Astrocyte (in vitro differentiated cells and primary cell): ENCODE measurements at places on chromosomes 16 and 17. TPM values are rescaled to one million over a fixed set of nuclear protein-coding genes. Genes with fewer than 3 reads are reported as not detected.

CES3 gene
- 0.77 and 1.5 TPM in 2 replicates for total RNA-seq

NPIPB4 gene
- 98.2 and 118 TPM in 2 replicates for total RNA-seq

UMOD gene
- total RNA-seq = not detected in 2 replicates

LRRC75A gene
- total RNA-seq = 0.36 TPM in 2 replicates

B4GALNT2 gene
- total RNA-seq = 0.07 TPM in 1 of 2 replicates, not detected in the other

TM4SF5 gene
- not detected in 2 replicates for total RNA-seq

LLGL2 gene
- total RNA-seq = 6.9 and 14.8 TPM in 2 replicates

CCL7 gene
- total RNA-seq = not detected in 2 replicates

CFAP119 gene
- total RNA-seq = 4.0 and 4.1 TPM in 2 replicates

SLC12A3 gene
- total RNA-seq = 0.07 and 0.18 TPM in 2 replicates

TMEM235 gene
- total RNA-seq = not detected in 2 replicates

GP1BA gene
- 0.09 TPM in 1 of 2 replicates, not detected in the other for total RNA-seq

KRTAP2-2 gene
- not detected in 2 replicates for total RNA-seq

WDR45B gene
- total RNA-seq = 74.3 and 75.4 TPM in 2 replicates

CENPX gene
- total RNA-seq = 26.3 and 26.7 TPM in 2 replicates

DHX38 gene
- total RNA-seq = 42.9 and 49.0 TPM in 2 replicates

KRT14 gene
- total RNA-seq = 1.0 and 2.2 TPM in 2 replicates

CBX2 gene
- 3.9 and 6.7 TPM in 2 replicates for total RNA-seq

TSNAXIP1 gene
- total RNA-seq = 1.3 and 1.5 TPM in 2 replicates

SLC46A1 gene
- total RNA-seq = 7.4 and 7.9 TPM in 2 replicates

KCTD2 gene
- 17.1 and 18.6 TPM in 2 replicates for total RNA-seq

IL17C gene
- total RNA-seq = 0.36 TPM in 1 of 2 replicates, not detected in the other

NLRP1 gene
- 37.5 and 48.1 TPM in 2 replicates for total RNA-seq

BMERB1 gene
- 15.5 and 20.1 TPM in 2 replicates for total RNA-seq

ZG16 gene
- total RNA-seq = not detected in 2 replicates

ST6GALNAC2 gene
- total RNA-seq = 0.79 TPM in 1 of 2 replicates, not detected in the other

CCL2 gene
- total RNA-seq = 44.1 and 54.2 TPM in 2 replicates

C16orf87 gene
- total RNA-seq = 20.5 and 25.0 TPM in 2 replicates

DNASE1L2 gene
- total RNA-seq = 1.2 and 1.3 TPM in 2 replicates

PPL gene
- total RNA-seq = 5.8 and 12.3 TPM in 2 replicates

KAT2A gene
- 23.6 and 25.5 TPM in 2 replicates for total RNA-seq

SLC16A11 gene
- total RNA-seq = not detected in 2 replicates

CLEC19A gene
- total RNA-seq = not detected in 2 replicates

NKD1 gene
- total RNA-seq = 9.1 and 9.8 TPM in 2 replicates

MGRN1 gene
- 89.0 and 91.5 TPM in 2 replicates for total RNA-seq

SEZ6 gene
- not detected in 2 replicates for total RNA-seq

HSD11B2 gene
- total RNA-seq = 0.14 TPM in 1 of 2 replicates, not detected in the other

KRT32 gene
- total RNA-seq = not detected in 2 replicates

OTOP2 gene
- total RNA-seq = not detected in 2 replicates

SPEM3 gene
- total RNA-seq = 0.07 TPM in 1 of 2 replicates, not detected in the other

HASPIN gene
- 1.7 and 2.4 TPM in 2 replicates for total RNA-seq

TMEM114 gene
- not detected in 2 replicates for total RNA-seq

WFIKKN2 gene
- total RNA-seq = 0.07 TPM in 1 of 2 replicates, not detected in the other

GRAP gene
- 0.30 and 0.38 TPM in 2 replicates for total RNA-seq

TP53TG3 gene
- total RNA-seq = not detected in 2 replicates

C16orf92 gene
- total RNA-seq = not detected in 2 replicates

MYO15A gene
- 0.32 and 0.48 TPM in 2 replicates for total RNA-seq

CTRB2 gene
- total RNA-seq = 0.43 TPM in 1 of 2 replicates, not detected in the other

CCL4L2 gene
- total RNA-seq = 48.9 TPM in 2 replicates

ITGAL gene
- total RNA-seq = 0.23 TPM in 1 of 2 replicates, not detected in the other

CD300LB gene
- not detected in 2 replicates for total RNA-seq

HBM gene
- total RNA-seq = not detected in 2 replicates

KIF1C gene
- 94.8 and 109 TPM in 2 replicates for total RNA-seq

BCAR1 gene
- total RNA-seq = 241 and 296 TPM in 2 replicates

KRTAP1-5 gene
- not detected in 2 replicates for total RNA-seq

NOL3 gene
- total RNA-seq = 9.5 and 10.9 TPM in 2 replicates
